ENCODE measurements at places on chromosomes 5 and 9.

- DNase-seq, result no peak
Measured at GRCh38 chr5:5752844-5753243, 330.4 kb downstream of the ICE1 start.

- peak; percentile 19 for DNase-seq
Measured at GRCh38 chr9:92954049-92954861, 6.9 kb downstream of the FGD3 start.

GRCh38 chr5:17314907-17315471, 97.6 kb downstream of the BASP1 start:
- DNase-seq, result no peak

DNA sequence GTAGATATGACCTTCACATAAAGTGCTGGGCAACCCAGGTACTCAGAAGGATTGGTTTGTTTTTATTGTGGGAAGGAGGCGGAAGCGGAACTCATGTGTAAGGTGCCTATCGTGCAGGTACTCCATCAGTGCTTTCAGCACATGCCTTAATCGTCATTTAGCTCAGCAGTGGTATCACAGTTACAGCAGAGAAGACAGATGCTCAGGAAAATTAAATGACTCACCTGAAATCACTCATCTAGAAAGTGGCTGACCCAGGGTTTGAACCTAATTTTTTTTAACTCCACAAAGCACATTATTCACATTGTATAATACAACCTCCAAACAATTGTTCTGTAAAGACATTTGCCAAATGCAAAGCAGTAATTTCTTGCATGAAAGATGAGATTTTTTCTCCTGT, 2.2 kb downstream of the C5orf46 start:
- DNase-seq, result no peak

DNA sequence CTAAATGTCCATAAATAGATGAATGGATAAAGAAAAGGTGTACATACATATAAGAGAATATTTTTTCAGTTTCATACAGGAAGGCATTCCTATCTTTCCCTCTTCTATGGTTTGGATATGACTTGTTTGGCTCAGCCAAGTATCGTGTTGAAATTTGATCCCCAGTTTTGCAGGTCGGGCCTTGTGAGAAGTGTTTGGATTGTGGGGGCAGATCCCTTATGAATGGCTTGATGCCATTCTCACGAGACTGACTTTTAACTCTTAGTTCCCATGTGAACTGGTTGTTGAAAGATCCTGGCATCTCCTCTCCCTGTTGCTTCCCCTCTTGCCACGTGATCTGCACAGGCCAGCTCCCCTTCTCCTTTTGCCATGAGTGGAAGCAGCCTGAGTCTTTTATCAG, 421.1 kb upstream of the FTMT start:
- no peak for DNase-seq

GRCh38 chr5:157779221-157779620, 35.7 kb downstream of the LSM11 start:
- no peak for DNase-seq

- no peak for DNase-seq
Measured at GRCh38 chr9:101047848-101048397, 19.4 kb downstream of the PLPPR1 start.

- DNase-seq, result no peak
Measured at GRCh38 chr5:179836225-179837019, 15.7 kb downstream of the SQSTM1 start.

DNA sequence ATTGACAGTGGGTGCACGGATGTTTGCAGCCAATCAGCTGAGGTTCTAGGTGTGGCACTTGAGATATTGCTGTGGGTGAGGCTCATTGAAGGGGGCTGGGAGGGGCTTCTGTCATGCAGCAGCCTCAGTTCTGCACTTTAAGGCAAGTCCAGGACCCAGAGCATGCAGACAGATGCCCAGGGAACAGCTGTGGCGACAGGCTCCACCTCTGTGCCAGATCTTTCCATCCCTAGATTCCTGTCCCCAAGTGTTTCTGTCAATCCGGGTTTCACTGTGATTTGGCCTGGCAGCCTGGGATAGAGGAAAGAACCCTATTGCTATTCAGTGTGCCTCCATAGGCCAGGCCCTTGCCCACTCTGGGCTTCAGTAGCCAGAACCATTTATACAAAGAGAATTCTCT, 20.8 kb upstream of the CERCAM start:
- no peak for DNase-seq

DNA sequence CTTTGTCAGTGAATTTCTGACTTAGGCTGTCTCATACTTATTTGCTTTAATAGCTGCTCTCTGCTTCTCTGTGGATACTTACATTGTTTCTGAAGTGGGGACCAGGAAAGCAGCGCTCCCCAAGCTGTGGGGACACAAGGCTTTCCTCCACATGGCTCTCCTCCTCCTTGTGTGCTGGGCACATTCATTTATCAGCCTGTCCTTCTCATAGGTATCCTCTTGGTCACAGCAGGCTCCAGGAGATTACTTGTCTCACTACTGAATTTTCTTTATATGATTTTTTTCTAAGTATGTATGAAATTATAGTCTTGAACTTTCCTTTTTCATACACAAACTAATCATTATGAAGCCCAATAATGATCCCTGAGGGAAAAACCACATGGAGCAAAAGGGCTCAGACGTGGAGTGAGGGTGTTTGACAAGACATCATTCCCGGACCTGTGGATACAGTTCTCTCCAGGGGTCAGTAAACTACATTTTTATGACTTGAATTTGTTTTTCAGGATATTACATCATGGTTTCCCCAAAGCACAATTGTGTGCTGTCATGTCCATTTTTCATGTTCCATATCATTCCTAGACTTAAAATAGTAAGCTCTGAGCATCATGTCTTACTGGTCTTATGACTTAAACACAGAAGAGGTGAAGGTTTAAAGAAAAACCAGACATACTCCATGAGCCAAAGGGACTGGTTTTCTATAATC, 234.5 kb downstream of the PCSK1 start:
- DNase-seq, result no peak

GRCh38 chr9:105858006-105858690, 163.8 kb downstream of the TMEM38B start:
- no peak for DNase-seq

DNA sequence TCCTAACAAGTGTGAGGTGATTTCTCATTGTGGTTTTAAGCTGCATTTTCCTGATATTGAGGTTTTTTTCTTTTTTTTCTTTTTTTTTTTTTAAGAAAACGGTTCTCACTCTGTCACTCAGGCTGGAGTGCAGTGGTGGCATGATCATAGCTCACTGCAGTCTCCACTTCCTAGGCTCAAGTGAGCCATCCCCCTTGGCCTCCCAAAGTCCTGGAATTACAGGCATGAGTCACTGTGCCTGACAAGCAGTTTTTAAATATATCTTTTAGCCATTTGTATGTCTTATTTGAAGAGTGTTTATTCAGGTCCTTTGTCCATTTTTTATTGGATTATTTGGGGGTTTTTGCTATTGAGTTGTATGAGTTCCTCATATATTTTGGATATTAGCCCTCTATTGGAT, 53.8 kb downstream of the GCNT1 start:
- no peak for DNase-seq

GRCh38 chr9:114005371-114006154, 72.5 kb downstream of the AMBP start:
- no peak for DNase-seq

GRCh38 chr9:93235300-93235960, 51.5 kb downstream of the WNK2 start:
- no peak for DNase-seq

DNA sequence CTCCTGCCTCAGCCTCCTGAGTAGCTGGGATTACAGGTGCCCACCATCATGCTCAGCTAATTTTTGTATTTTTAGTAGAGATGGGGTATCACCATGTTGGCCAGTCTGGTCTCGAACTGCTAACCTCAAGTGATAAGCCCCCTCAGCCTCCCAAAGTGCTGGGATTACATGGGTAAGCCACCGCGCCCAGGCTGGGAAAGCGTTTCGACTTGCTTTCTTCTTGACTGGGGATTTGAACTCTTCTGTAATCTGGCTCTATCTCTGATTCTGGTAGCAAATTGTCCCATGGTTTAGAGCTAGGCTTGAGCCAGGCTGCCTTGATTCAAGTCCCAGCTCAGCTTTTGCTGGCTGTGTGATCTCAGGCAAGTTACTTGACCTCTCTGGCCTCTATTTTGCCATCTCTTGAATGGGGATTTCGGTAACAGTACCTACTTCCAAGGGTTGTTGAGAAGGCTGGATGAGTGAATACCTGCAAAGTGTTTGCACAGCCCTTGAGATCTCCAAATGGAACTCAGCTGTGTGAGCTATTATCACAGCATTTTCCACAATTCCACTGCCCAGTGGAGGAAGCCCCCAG, 20.5 kb upstream of the MVB12B start:
- DNase-seq, result no peak

GRCh38 chr5:160923411-160923810, 71.4 kb upstream of the ATP10B start:
- no peak for DNase-seq

DNA sequence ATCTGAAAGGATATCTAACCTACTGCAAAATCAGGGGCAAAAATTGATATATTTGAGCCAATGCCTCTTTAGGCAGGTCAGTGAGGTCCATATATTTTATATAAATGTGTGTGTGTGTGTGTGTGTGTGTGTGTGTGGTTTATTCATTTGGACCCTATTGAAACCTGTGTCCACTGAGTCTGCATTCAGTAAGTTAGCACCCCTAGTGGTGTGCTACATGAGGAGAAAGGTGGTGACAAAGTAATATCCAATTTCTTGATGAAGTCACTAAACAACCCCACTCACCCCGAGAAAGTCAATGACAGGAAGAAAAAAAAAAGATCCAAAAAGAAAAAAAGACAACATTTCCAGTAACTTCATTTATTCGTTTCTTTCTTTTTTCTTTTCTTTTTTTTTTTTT, 4.1 kb downstream of the FBXW11 start:
- DNase-seq, result no peak

GRCh38 chr9:120366644-120367019, 213.3 kb downstream of the CDK5RAP2 start:
- DNase-seq, result peak; percentile 77

- no peak for DNase-seq
Measured at GRCh38 chr5:147036691-147037245, 158.2 kb upstream of the PPP2R2B start.

GRCh38 chr5:90290648-90291047, 118.9 kb downstream of the CETN3 start:
- DNase-seq, result no peak

- DNase-seq, result no peak
Measured at GRCh38 chr5:139676951-139677735, 29.0 kb downstream of the CXXC5 start.

All from HS-27A (cell line).